ENCODE measurements at places on chromosomes 4 and X. TPM values are rescaled to one million over a fixed set of nuclear protein-coding genes. Genes with fewer than 3 reads are reported as not detected.

Gene CT83
- total RNA-seq = not detected

Gene CTAG1A
- not detected for total RNA-seq

Gene DOCK11
- 33.8 TPM for total RNA-seq

Gene BANK1
- 0.30 TPM for total RNA-seq

Gene PNMA3
- 0.13 TPM for total RNA-seq

Gene BBS12
- total RNA-seq = 7.9 TPM

Gene NHS
- 4.4 TPM for total RNA-seq

Gene RIPPLY1
- not detected for total RNA-seq

Gene SYTL5
- total RNA-seq = 2.2 TPM

Gene OTUD6A
- not detected for total RNA-seq

Gene NXF2B
- total RNA-seq = not detected

Gene SUPT20HL1
- 0.07 TPM for total RNA-seq

Gene TFDP3
- total RNA-seq = not detected
